ENCODE measurements at places on chromosomes 7 and 10.

DNA sequence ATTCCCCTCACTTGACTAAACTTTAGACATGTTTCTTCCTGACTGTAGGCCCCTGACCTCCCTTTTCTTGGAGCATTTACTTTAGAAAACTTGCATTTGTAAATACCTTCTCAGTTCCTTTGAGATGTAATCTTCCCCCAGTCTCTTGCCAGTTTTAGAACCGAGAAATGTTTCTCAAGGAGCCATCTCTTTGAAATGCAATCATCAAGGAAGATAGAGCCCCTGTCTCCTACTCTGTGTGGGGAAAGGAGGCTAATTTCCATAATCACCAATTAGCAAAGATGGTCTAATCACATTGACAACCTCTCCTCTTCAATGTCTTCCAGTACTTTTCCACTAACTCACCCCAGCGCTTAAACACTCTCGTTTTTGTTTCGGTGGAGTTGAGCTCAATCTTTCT lies 70.0 kb upstream of the SMIM30 start:
- no peak for DNase-seq

DNA sequence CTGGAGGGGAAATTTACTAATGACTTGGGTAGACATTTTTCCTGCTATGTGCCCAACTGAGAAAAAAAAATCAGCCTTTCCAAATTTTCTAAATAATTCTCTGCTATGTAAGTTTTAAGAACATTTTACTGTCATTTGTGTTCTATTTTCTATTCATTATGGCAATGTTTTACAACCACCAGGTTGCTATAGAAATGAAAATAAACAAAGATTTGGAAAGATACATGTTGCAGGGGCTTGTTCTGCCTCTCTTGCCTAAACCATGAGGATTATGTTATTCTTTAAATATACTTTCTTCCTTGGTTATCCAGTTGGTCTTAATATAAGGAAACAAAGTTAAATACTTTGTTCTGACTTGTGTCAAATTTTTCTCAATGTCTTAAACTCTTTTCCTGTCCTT lies 257.2 kb downstream of the TWIST1 start:
- no peak for DNase-seq

GRCh38 chr7:42698600-42699374 lies 213.1 kb downstream of the C7orf25 start:
- no peak for DNase-seq

GRCh38 chr7:101163279-101164070 lies 1.9 kb downstream of the VGF start:
- no peak for DNase-seq

DNA sequence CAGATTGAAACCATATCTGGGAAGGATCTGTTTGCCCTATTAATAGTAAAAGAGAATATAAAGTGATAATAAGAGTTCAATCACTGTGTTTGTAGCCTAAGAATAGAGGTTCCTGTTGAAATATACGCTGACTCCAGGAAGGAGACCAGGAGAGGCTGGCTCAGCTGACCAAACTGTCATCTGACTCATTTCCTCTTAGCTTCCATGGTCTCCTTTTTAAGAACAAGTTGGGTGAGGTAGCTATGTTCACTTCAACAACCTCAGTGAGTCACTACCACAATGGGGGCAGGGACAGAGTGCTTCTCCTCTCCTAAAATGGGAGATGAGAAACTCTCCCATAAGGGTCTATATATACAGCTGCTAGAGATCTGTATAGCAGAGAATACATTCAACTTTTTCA lies 543.3 kb downstream of the CALN1 start:
- no peak for DNase-seq

GRCh38 chr7:17274551-17275245 lies 23.8 kb upstream of the AHR start:
- DNase-seq = no peak

- no peak for DNase-seq
Observed at GRCh38 chr10:65611592-65611991, 1314.2 kb upstream of the LRRTM3 start.

GRCh38 chr7:82179311-82179710 lies 264.3 kb downstream of the CACNA2D1 start:
- no peak for DNase-seq

GRCh38 chr10:113027574-113028455 lies 77.8 kb downstream of the TCF7L2 start:
- DNase-seq = no peak

DNA sequence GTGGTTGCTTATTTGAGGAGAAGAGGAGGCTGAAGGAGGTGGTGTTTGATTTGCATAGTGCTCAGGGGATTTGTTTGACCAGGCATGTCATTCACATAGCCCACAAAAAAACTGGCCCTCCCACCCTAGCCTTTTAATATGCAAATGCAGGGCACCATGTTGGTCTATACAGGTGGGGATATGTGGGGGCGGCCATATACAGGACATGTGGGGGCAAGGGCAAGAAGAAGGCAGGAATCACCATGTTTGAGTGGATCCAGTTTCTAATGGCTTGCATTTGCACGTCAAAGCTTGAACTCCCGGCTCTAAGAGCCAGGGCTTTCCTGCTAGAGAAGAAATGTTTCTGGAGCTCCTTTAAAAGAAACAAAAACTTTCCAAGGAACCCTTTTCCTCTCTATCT lies 541.0 kb downstream of the ZWINT start:
- DNase-seq = no peak

Measured in activated gamma-delta T cell (primary cell).